NCI-H460 (cell line): ENCODE measurements at places on chromosomes 4 and X. TPM values are rescaled to one million over a fixed set of nuclear protein-coding genes. Genes with fewer than 3 reads are reported as not detected.

Gene SMPX
- total RNA-seq = 0.52 TPM in 1 of 2 replicates, not detected in the other

Gene PDZD11
- 67.6 and 77.6 TPM in 2 replicates for total RNA-seq

Gene XK
- total RNA-seq = 0.61 and 0.62 TPM in 2 replicates

Gene CFI
- not detected in 2 replicates for total RNA-seq

Gene CHIC2
- total RNA-seq = 22.2 and 22.3 TPM in 2 replicates

Gene XIAP
- total RNA-seq = 40.9 and 52.6 TPM in 2 replicates

Gene SPANXN2
- total RNA-seq = not detected in 2 replicates

Gene HTR2C
- total RNA-seq = not detected in 2 replicates

Gene DOK7
- total RNA-seq = 0.05 and 0.14 TPM in 2 replicates

Gene SUPT20HL2
- not detected in 2 replicates for total RNA-seq

Gene ATP6AP2
- 161 and 166 TPM in 2 replicates for total RNA-seq

Gene WDFY3
- 25.7 and 31.8 TPM in 2 replicates for total RNA-seq

Gene IRAK1
- total RNA-seq = 219 and 237 TPM in 2 replicates
